ENCODE measurements at places on chromosomes 13 and 19.

DNA sequence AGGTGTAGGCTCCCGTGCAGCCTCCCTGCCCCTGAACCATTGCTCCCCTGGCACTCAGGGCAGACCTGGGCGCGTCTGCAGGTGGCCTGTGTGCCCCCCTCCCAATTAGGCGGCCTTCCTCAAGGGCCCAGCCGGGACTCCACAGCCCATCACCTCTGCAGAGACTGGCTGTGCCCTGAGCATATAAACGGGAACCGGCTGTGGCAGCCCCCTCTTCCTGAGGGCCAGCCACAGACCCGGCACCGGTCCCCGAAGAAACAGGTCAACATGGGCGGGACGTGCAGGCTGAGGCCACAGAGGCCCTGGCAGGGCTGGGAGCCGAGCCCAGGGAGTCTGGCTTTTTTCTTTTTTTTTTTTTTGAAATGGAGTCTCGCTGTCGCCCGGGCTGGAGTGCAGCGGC is 12.0 kb downstream of the PIAS4 start:
- no peak for DNase-seq

GRCh38 chr19:18966307-18966706 is 25.3 kb upstream of the HOMER3 start:
- no peak for DNase-seq

DNA sequence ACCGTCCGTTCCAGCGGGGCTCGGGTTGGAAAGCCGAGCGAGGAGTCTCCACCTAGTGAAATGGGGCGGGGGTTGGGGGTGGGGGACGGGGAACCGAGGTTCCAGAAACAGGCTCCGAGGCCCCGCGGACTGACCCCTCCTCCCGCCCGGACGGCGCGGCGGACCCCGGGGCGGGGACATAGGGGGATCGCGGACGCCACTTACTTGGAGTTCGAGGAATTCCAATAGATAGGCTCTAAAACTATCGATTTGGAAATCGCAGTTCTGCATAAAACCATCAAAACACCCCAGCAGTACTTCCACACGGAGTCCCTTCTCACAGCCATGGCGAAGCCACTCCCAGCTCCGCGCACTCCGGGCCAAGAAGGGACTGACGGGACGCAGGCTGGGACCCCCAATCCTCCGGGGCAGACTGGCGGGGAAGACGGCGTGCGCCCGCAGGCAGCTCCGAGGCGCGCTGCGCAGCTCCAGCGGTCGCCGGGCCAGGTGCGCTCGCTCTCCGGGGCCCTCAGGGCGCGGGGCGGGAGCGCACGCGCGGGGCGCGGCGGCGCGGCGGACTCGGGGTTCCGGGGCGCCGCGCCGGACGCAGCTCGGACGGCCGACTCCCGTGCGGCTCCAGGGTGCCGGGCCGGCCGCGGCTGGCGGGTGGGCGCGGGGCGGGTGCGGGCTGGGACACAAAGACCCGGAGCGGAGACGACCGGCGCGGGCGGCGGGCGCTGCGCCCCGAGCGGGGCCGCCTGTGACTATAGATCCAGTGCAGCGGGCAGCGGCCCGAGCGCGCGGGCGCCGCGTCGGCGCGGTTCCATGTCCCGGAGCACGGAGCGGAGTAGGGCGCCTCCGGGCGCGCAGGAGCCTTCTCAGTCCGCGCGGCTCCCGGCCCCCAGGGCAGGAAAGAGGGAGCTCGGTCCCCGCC is 567 bp downstream of the EFNB2 start:
- DNase-seq, result no peak

DNA sequence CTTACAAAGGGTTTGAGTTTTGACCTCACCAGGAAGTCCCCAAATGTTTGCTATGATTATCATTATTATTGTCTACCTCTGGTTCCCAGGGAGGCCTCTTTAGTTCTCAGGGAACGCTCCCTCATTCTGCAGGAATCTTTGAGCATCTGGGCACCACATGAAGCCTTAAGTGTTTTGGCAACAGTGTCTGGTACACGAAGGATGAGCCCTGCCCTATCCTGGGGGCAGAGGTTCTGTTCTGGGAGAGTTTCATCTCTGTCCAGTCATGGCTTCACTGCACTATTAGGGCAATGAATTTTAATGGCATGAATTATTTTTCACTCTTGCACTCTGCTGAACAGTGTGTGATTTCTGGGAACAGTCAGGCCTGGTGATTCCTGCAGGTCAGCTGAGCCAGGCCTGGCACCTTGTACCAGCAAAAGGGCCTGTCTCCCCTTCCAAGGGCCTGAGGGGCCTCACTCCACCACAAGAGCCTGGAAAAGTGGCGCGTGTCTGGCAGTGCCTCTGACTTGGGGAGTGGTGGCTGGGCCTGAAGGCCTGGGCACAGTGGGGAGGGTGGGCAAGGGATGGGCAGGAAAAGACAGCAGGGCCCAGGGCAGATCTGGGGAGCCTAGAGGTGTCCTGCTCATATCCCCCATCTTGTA is 4.6 kb downstream of the FAM187B start:
- DNase-seq, result no peak

DNA sequence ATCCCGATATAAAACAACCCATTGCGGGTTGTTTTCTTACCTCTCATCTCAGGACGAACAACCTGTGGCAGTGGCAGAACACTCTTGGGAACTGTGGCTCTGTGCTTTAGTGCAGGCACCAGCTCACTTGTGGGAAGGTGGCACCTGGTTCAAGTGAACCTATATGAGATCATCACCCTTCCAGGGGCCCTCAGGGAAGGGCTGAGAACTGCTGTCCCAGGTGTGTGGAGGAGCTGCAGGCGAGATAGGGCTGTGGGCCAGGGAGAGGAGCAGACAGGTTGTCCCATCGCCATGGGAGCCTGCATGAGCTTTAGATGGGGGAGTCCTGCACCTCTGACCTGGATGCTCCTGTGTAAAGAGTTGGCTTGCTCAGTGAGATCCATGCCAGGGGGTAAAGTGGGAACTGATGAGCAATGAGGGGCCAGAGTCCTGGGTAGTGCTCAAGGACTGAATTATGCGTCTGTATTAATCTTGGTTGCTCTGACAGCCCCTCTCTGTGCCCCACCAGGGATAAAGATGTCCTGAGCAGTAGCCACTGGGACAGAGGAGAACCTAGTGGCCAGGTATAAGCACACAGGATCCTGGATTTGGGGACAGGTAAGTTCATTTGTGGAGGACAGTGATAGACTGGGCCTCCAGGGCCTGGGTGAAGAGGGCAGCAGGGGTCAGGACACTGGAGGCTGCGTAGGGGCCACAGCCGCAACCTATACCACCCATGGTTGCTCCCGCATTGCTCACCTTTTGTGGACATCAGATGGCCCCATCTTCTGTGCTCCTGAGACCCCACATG is 8.7 kb downstream of the CEACAM4 start:
- DNase-seq, result no peak

DNA sequence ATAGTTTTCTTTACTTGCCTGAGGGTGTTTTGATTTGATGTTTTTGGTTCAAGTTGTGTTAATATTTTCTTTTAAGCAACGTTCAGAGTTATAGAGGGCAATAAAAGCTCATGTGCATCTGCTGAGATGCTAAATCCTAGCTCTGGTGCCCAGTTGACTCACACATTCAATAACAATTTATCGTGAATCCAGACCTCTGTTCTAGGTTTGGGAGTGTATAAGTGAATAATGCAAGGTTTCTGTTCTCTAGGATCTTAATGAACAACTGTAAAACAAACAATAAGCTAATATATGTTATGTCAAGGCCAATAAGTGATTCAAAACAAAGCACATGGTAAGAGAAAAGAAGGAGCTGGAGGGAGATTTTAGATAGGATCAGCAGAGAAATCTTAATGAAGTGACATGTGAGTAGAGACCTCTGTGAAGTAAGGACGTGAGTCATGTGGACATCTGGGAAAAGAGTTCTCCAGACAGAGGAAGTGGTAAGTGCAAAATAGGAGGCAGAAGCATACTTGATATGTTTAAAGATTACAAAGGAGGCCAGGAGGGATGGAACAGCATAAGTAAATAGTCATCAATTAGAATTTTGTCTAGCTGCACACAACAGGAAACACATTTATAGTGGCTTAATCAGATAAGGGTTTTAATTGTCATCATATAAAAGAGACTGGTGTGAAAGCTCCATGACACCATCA is 278.5 kb upstream of the HTR2A start:
- no peak for DNase-seq

DNA sequence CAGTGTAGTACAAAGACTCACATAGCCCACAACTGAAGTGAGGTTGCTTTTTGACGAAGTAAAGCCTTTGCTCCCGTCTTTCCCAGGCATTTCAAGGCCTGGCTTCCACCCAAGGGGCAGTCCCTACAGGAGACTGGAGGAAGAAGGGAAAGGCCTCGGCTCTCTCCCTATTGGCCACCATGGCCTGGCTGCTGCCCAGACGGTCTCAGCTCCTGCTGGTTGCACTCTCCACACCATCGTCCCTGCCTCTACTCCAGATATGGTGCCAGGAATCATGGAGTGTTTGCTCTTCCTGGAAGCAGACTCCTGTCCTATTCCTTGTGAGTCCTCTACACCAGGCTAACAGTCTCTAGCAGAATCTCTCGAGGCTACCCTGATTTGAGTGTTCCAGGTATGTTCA is 124.1 kb upstream of the UQCRFS1 start:
- no peak for DNase-seq

DNA sequence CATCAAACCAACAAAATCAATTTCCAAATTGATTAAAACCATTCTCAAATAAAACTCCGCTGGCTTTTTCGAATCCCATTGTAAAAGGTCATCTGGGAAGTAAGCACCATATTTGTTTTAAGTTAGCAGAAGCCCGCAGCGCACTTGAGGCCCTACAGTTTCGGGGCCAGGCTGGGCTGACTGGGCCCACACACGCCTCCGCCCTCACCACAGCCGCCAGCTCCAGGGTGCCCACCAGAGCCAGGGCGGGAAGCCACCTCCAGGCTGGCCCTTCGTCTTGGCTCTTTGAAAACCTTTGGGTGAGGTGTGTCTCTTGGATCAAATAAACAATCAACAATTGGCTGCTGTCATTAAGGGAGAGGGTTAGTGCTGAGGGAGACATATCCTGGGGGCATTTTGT is 133.3 kb downstream of the SOX1 start:
- DNase-seq, result no peak

GRCh38 chr13:40329781-40330485 is 336.5 kb downstream of the FOXO1 start:
- no peak for DNase-seq

GRCh38 chr13:34038541-34039068 is 220.7 kb downstream of the RFC3 start:
- no peak for DNase-seq

GRCh38 chr19:17949956-17950309 is 17.0 kb upstream of the KCNN1 start:
- DNase-seq, result no peak

DNA sequence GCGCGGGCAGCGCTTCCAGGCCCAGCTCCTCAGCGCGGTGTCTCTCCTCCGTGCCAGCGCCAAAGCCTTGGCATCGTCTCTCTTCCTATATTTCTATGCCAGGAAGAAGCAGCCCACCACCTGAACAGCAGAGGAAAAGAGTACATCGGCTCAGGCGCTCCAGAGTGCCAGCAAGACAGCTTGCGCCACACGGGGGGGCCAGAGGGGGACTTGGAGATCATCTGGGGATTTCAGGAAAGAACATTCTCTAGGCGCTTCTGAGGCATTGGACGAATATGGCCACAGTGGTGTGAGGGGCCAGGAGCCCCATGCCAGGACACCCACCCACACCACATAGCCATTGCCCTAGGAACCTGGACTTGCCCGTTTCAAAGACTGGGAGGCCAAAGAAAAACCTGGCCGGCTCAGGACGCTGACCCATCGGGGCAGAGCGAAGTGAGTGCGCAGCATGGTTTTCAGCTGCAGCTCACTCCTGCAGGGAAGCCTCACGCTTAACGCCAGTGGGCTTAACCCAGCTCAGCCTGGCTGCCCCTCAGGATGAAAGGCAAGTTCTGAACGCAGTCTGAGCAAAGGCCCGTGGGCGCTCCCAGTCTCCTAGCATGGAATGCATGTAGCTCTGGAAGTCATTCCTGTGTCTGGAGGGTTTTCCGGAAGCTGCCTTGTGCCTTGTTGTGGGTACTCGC is 62.1 kb downstream of the GGACT start:
- no peak for DNase-seq

DNA sequence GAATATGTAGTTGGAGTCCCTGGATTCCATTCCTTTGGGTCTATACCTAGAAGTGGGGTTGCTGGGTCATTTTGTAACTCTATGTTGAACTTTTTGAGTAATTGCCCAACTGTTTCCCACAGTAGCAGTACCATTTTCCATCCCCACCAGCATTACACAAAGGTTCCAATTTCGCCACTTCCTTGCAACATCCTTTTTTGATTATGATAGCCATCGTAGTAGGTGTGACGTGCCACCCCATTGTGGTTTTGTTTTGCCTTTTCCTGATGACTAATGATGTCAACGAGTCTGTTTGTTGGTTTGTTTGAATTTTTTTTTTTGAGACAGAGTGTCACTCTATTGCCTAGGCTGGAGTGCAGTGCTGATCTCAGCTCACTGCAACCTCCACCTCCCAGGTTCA is 3.3 kb upstream of the PEX11G start:
- peak; percentile 38 for DNase-seq

DNA sequence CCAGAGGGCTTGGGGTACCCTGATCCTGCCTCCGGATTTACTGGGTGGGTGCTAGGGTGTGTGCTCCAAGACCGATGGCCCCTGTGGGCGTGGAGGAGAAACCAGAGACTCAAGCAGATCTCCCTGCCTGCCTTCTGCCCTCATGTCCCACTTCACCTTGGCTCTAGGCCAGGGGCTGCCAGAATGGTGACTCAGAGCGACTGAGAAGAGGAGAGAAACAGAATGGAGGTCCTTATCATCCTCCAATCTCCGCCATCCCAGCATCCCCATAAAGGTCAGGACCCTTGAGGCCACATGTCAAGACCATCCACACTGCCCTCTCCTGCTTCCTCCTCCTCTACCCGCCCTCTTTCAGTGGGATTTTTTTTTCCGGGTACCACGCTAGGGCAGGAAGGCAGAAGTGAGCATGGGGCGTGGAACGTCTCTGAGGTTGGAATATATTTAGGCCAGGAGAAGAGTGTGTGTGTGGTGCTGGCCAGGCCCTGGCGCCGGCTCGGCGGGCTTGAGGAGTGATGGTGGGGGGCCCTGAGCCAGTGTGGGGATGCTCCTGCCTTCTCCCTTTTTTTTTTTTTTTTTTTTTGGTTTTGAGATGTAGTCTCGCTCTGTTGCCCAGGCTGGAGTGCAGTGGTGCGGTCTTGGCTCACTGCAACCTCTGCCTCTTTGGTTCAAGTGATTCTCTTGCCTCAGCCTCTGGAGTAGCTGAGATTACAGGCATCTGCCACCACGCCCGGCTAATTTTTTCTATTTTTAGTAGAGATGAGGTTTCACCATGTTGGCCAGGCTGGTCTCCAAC is 22.3 kb downstream of the IER2 start:
- peak; percentile 69 for DNase-seq

GRCh38 chr13:108269601-108270328 is at the start of gene TNFSF13B:
TSS of gene TNFSF13B (plus strand) at chr13:108269718. CDS start at chr13:108269896, 178 bp downstream.
- DNase-seq, result peak; percentile 27

DNA sequence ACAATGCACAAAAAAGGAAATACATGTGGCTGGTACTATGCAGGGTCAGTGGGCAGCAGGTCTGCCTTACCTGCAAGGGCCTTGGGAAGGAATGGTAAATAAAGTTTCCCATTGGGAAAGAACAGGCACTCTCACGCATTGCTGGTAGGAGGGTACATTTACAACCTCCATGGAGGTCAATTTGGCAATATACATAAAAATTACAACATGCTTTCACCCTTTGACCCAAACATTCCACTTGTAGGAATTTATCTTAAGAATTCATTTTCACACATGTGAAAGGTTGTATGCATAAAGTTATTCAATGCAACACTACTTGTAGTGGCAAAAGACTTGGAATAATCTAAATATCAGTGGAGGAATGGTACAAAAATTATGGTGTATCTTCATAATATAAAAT is 216.4 kb downstream of the DLEU7 start:
- DNase-seq, result no peak

GRCh38 chr19:17778968-17779929 is 15.7 kb upstream of the B3GNT3 start:
- no peak for DNase-seq
